GM19239 (cell line): ENCODE measurements at places on chromosomes 13 and 19.
A peak's percentile ranks its signal among the peaks of the same experiment; 100 is the strongest.

DNA sequence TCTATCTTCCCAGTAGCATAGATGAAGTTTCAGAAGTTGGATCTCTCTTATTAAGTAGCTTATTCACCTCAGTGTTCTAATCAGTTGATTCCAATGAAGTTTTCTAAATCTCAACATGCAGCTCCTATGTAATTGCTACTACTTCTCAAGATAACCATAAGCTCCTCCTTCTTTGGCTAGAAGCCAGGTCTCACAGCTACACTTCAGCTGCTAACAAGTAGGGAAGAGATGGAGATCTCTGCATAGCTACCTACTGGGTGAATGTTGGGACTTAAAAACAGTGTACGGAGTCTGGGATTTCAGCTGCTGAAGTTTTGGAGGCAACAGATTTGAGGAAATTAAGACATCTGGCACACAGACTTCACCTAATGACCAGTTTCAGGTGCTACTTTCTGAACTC, 661.0 kb downstream of the SLITRK1 start:
- no peak for DNase-seq

- no peak for DNase-seq
These were observed 594.7 kb downstream of the FGF9 start for GRCh38 chr13:22265563-22265962.

GRCh38 chr19:35949131-35949530, 13.0 kb downstream of the LRFN3 start:
- DNase-seq, result no peak

DNA sequence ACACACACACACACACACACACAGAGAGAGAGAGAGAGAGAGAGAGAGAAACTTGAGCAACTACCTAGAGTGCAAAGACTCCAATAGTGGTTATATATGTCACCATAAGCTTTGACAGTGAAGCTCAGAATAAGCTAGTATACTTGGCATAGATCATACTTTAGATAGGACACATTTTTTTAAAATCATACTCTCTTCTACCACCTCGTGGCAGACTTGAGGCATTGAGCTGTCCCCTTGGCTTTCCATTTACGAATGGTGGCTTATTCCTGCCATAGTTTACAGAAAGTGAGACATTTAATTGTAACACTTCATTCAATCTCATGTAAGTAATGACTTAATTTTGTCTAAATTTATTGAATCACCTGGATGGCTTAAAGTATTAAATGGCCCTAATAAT, 108.2 kb downstream of the EDNRB start:
- peak; percentile 4 for DNase-seq

DNA sequence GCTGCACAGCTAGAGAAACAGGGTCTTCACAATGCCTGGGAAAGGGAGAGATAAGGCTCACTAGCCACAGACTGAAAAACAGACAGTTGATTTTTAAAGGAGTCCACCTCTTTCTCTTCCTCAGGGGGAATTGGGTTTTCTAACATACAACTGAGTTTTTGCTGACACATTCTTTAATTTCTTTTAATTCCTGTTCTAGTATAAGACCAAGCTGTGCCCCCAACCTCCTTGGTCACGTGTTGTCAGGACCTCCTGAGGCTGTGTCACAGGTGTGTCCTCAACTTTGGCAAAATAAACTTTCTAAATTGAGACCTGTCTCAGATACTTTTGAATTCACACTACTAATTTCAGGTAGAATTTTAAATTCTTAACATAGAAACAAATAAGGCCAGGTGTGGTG, 12.1 kb upstream of the ZNF492 start:
- DNase-seq, result no peak

DNA sequence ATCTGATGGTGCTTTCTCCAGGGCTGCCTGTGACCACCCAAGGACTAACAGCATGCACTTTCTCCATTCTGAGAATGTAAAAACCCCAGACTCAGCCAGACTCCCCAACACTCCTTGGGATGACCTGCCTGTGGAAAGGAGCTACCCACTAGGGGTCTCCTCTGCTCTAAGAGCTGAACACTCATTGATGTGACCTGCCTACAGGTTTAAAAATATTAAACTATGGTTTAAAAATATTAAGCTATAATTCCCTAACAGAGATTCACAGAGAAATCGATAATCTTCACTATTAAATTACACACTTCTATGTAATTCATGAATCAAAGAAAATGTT, 696.2 kb upstream of the SLITRK5 start:
- no peak for DNase-seq

GRCh38 chr19:32816555-32817099, 52.9 kb downstream of the SLC7A9 start:
- DNase-seq, result no peak

- DNase-seq, result no peak
These were observed 176.6 kb downstream of the KLF5 start for GRCh38 chr13:73235385-73235784.

GRCh38 chr19:49231804-49232203, 74.2 kb downstream of the TRPM4 start:
- no peak for DNase-seq
